Skeletal muscle tissue (tissue), 5 donors: ENCODE measurements at places on chromosomes 13 and 19. TPM values are rescaled to one million over a fixed set of nuclear protein-coding genes. Genes with fewer than 3 reads are reported as not detected.

KLK1 gene
- total RNA-seq: not detected

PBX4 gene
- 1.6 TPM for total RNA-seq

ZIK1 gene
- total RNA-seq: 10.4 TPM

LGI4 gene
- total RNA-seq: 5.2 TPM

PCDH20 gene
- 2.6 TPM for total RNA-seq

TEX29 gene
- not detected for total RNA-seq

TUBGCP3 gene
- 17.2 TPM for total RNA-seq

NANOS3 gene
- total RNA-seq: not detected

RDH8 gene
- not detected for total RNA-seq

FFAR1 gene
- not detected for total RNA-seq

MEIS3 gene
- total RNA-seq: 9.4 TPM

FOXO1 gene
- 15.1 TPM for total RNA-seq

B3GNT3 gene
- total RNA-seq: not detected

IQCN gene
- total RNA-seq: 0.52 TPM

WDR87 gene
- not detected for total RNA-seq

DYRK1B gene
- 25.1 TPM for total RNA-seq

SBSN gene
- total RNA-seq: not detected

ZNF101 gene
- total RNA-seq: 4.7 TPM

ZNF888 gene
- 2.1 TPM for total RNA-seq

ZNF497 gene
- 2.1 TPM for total RNA-seq

ZNF224 gene
- 30.3 TPM for total RNA-seq

SMIM44 gene
- not detected for total RNA-seq

DCT gene
- total RNA-seq: under 0.01 TPM

NCAN gene
- total RNA-seq: not detected

FBXO27 gene
- total RNA-seq: 1.0 TPM

VSTM2B gene
- not detected for total RNA-seq

PPP1R13L gene
- total RNA-seq: not detected

AMER2 gene
- not detected for total RNA-seq

DNAAF3 gene
- total RNA-seq: not detected

DACH1 gene
- 6.8 TPM for total RNA-seq

C1QTNF9 gene
- 2.6 TPM for total RNA-seq

CLDND2 gene
- total RNA-seq: not detected

CALR3 gene
- total RNA-seq: under 0.01 TPM

CYP4F3 gene
- 0.52 TPM for total RNA-seq

LYL1 gene
- total RNA-seq: 13.6 TPM

ZNF557 gene
- total RNA-seq: 16.7 TPM

C5AR2 gene
- 0.52 TPM for total RNA-seq
